Osteoblast (primary cell): ENCODE measurements at places on chromosomes 16 and 17. TPM values are rescaled to one million over a fixed set of nuclear protein-coding genes. Genes with fewer than 3 reads are reported as not detected.

SLC5A11 gene
- total RNA-seq: 0.29 TPM in 1 of 2 replicates, not detected in the other

NPW gene
- total RNA-seq: not detected in 2 replicates

ABCA6 gene
- 30.4 and 31.8 TPM in 2 replicates for total RNA-seq

SMCR8 gene
- 22.1 TPM in 2 replicates for total RNA-seq

CORO7 gene
- total RNA-seq: 9.7 and 17.7 TPM in 2 replicates

AIPL1 gene
- total RNA-seq: not detected in 2 replicates

C16orf96 gene
- total RNA-seq: under 0.01 TPM in 1 of 2 replicates, not detected in the other

KCNG4 gene
- not detected in 2 replicates for total RNA-seq

PRAC1 gene
- 0.88 TPM in 1 of 2 replicates, not detected in the other for total RNA-seq

SP6 gene
- total RNA-seq: under 0.01 TPM in 2 replicates

SALL1 gene
- under 0.01 TPM in 2 replicates for total RNA-seq

GDPD1 gene
- 1.1 and 2.4 TPM in 2 replicates for total RNA-seq

CLDN7 gene
- 0.36 and 1.8 TPM in 2 replicates for total RNA-seq

CD79B gene
- 0.36 and 0.59 TPM in 2 replicates for total RNA-seq

TMC8 gene
- not detected in 2 replicates for total RNA-seq

MOSMO gene
- total RNA-seq: 15.2 and 15.9 TPM in 2 replicates

PLA2G10 gene
- not detected in 2 replicates for total RNA-seq

MMP2 gene
- total RNA-seq: 2,094 and 2,259 TPM in 2 replicates

KIAA0753 gene
- 17.0 and 23.6 TPM in 2 replicates for total RNA-seq

NLRC5 gene
- 52.1 and 57.2 TPM in 2 replicates for total RNA-seq

CMTM1 gene
- total RNA-seq: 4.0 and 4.1 TPM in 2 replicates

TMIGD1 gene
- not detected in 2 replicates for total RNA-seq

ATP2A3 gene
- 1.4 and 1.8 TPM in 2 replicates for total RNA-seq

SLC47A1 gene
- total RNA-seq: 0.88 and 1.1 TPM in 2 replicates

KRTAP9-8 gene
- total RNA-seq: not detected in 2 replicates

TADA2A gene
- total RNA-seq: 18.6 and 21.4 TPM in 2 replicates
